ENCODE measurements at places on chromosomes 12 and 14.
A peak's percentile ranks its signal among the peaks of the same experiment; 100 is the strongest.

DNA sequence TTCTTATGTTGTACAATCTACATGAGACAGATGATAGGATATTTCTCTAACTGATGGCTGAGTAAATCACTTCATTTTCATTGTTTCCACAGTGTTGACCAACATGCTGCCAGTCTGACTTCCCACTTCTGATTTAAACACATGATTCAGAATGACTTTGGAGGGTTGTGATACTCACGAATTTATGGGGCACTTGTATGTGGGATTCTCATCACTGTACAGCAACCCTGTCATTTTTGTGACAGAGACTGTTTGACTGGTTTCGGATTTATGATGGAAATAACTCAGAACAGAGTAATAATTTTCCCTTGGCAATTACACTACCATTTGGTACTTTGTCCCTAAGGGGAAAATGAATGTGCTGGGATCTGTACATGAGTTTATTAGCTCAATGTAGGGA is 333.8 kb downstream of the TRHDE start:
- no peak for DNase-seq

- peak; percentile 57 for DNase-seq
Measured at GRCh38 chr12:53219956-53220693, 11.9 kb downstream of the RARG start.

GRCh38 chr12:70648191-70648590 is 11.0 kb upstream of the PTPRB start:
- no peak for DNase-seq

GRCh38 chr12:116465856-116466255 is 93.3 kb upstream of the MAP1LC3B2 start:
- no peak for DNase-seq

- no peak for DNase-seq
Measured at GRCh38 chr12:96195845-96196451, 1.8 kb downstream of the ELK3 start.

DNA sequence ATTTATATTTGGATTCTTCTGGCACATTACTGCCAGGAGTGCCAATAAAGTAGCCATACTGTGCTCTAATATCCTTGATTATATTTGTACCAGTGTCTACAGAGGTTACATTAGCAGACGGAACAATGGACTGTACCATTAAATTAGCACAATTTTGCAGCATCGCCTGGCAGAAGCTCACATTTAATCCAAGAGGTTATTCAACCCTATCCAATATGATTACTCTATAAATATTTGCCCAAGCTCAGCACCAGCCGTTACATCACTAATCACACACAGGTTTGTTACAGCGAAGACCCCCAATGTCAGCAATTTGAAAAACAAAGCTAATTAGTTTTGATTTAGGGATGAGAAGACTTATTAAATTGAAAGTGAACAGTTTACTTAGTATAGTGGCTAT is 16.9 kb upstream of the MGST1 start:
- no peak for DNase-seq

- no peak for DNase-seq
Measured at GRCh38 chr12:75969768-75970167, 61.8 kb downstream of the PHLDA1 start.

DNA sequence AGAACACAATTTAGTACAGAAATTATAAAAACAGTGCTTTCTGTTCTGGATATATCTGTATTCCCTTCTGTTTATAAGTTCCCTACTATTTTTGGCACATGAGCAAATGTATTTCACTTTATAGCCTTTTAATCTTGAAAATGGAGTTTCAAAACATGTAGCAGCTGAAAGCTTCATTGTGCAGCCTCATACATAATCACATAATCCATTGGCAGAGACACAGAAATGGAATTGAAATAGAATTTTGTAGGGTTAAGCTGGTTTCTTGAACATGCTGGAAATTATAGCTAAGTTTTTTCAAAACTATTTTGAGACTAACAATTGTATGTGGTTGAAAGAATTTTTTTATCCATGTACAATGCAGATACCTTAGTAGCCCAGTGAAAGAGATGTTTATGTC is 614.3 kb upstream of the MDGA2 start:
- no peak for DNase-seq

DNA sequence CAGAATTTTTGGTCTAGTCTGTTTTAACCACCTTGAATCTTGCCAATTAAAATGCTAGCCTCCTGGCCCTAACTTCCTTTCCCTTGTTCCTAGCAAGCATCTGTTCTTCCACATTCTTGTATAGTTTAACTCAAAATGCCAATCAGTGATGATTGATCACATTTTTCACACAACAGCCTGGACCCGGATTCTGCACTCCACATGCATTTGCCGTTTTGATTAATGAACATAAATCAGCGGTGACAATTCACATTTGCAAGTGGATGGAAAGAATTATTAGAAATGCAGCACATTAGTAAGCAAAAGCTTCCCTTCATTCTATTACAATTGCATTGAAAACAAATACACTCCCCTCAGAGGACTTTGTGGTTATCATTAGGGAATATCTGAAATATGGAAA is 83.4 kb downstream of the PDZRN4 start:
- DNase-seq: no peak

DNA sequence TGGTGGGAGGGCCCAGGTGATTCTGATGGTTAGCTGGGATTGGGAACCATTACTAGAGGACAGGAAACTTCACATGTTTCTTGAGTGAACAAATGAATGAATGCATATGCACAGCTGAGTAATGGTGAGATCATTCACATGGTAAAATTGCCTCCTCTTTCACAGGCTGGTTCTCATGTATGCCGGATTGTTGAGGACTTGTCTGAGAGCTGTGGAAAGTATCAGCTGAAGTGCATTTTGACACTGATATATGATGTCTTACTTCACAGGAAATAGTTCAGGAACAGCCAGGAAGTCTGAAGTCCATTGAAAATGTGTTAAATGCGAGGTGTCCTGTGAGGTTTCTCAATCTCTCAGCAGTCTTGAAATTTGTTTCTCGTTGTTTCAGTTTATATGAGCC is 77.6 kb upstream of the DACT1 start:
- DNase-seq: no peak

- DNase-seq: no peak
Measured at GRCh38 chr14:80055667-80056496, 155.4 kb downstream of the DIO2 start.

GRCh38 chr14:38138473-38139138 is 69.1 kb upstream of the SSTR1 start:
- DNase-seq: no peak

GRCh38 chr14:91415794-91416743 is 1.6 kb downstream of the CCDC88C start:
- DNase-seq: no peak

- DNase-seq: no peak
Measured at GRCh38 chr14:31480156-31480555, 7.7 kb downstream of the GPR33 start.

GRCh38 chr12:51171884-51172514 is 936 bp downstream of the TFCP2 start:
- no peak for DNase-seq

- no peak for DNase-seq
Measured at GRCh38 chr12:75208856-75209811, 505 bp downstream of the KCNC2 start.

- no peak for DNase-seq
Measured at GRCh38 chr12:132450418-132451171, 39.4 kb upstream of the FBRSL1 start.

GRCh38 chr12:68953536-68953935 is 20.6 kb upstream of the CPM start:
- no peak for DNase-seq

DNA sequence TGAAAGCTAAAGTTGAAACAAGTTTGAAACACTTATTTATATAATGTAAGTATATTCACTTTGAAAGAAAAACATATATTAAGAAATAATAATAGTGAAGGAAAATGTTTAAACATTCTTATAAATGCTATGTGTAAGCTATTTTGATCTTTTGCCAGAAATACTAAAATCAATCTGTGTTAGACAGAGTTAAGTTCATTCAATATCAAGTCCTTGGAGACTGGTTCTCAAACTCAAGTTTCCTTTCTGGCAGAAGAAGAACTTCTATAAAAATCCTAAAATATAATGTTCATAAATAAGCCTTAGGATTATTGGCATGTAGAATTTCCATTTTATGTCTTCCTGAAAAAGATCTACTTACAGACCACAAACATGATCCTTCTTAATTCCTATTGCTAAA is 45.3 kb downstream of the TAOK3 start:
- DNase-seq: no peak

DNA sequence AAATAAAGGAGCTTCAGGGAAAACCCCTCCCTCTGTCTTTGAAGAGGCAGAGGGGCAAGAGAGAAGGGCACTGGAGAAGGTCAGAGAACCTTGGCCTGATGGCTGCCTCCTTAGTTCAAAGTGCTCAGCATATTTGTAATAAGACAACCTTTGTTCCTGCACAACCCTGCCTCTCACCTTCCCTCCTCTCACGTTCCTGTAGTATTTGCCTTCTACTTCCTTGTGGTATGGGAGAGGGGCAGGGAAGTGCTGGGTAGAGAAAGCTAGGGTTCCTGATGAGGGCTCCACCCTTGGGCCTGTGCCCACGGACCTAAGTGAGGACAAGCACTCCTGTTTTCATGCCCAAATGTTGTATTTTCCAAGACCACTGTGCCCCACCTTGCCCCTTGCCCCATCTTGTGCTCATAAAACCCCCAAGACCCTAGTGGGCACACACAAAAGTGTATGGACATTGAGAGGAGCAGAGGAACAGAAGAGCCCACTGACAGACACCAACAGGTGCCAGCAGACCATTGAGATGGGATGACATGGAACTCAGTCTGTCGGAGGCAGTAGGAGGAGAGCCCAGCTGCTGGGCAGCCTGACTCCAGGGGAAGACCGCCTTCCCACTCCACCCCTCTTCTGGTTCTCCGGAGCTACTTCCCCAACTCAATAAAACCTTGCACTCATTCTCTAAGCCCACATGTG is 261.5 kb upstream of the CCDC196 start:
- no peak for DNase-seq

DNA sequence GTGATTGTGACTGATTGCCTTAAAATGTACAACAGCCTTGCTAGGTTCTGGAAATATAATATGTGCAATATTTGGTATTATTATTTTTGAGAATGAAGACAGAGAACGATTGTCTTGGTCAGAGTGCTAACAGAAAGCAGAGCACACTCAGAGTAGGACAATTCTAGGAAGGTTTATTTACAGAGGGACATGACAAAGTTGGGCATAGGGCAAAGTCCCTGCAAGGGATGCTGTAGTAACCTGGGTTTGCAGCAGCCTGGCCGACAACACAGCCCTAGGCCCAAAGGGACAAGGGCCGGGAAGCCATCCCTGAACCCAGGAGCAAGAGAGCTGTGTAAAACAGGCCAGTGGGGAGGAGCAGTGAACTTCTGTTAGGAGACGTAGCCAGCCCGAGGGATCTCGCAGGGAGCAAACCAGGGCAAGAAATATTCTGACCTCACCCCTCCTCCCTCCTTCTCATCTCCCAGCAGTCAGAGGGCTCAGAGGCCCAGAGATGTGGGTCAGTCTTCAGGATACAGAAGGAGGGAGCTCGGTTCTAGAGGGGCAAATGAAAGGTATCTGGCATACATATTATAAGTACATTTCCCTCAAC is 51.0 kb upstream of the FERMT2 start:
- no peak for DNase-seq

GRCh38 chr12:24901576-24902461 is 47.1 kb downstream of the BCAT1 start:
- no peak for DNase-seq

- DNase-seq: no peak
Measured at GRCh38 chr14:22314183-22314820, 274.7 kb downstream of the DAD1 start.

DNA sequence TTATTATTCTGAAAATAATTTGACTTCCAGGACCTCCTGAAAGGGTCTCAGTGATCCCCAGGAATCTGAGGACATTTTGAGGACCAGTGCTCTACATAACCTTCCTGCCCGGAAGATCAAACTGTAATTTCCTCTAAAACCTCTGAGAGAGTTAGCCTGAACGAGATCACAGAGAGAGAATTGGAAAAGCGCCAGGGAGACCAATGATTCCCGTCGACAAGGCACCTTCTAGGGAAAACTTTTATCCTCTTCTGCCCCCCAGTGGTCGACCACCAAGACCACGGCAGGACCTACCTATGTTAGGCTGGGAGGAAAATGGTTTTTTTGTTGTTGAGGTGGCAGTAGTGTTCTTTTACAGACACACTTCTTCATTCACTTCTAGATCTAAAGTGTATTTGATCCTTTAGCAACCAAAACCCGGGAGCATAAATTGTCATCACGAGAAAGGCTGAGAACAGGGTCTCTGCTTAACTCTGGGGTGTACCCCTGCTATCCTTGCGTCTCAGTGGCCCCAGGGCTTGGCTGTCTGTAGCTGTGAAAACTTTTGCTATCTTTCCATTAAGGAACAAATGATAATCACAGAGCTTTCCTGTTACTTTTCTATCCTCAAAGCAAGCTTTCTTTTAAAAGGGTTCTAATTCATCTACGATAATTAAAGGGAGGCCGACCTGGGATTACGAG is 62.9 kb upstream of the NID2 start:
- DNase-seq: peak; percentile 12

DNA sequence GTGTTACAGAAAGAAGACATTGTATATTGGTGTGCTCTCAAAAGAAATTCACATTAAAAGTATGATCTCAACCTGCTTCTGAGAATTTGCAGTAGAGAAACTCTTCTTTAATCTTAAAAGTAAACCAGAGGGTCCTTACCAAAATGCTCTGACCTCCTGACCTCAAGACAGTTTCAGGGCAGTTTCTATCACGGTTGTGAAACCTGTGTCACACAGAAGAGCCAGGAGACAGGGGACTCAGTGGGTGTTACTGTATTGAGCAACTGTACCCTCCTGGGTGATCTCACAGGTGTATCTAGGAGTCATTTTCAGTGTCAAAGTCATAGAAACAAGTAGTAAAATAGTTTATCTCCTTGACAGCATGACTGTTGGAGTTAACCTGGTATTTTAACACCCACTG is 178.0 kb downstream of the GRIP1 start:
- DNase-seq: no peak

DNA sequence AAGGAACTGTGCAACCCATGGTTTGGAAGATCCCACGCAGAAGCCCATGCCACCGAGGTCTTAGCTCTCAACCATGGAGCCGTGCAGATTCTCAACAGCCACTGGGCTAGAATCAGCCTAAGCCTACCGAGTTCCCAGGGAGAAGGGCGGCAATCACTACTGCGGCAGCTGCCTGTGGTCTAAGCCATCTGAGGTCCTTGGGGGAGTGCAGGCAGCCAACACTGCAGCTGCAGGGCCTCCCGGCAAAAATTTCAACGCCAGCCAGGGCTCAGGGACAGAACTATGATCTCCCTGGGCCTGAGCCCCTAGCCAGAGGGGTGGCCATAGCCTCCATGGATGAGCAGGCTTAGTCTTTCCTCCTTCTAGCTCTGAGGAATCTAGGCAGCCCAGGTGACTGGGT is 156.8 kb upstream of the CLEC14A start:
- DNase-seq: no peak

Data from activated T-cell treated with anti-CD3 and anti-CD28 coated beads for 4 hours (primary cell).